ENCODE measurements at places on chromosomes 7 and 10.

DNA sequence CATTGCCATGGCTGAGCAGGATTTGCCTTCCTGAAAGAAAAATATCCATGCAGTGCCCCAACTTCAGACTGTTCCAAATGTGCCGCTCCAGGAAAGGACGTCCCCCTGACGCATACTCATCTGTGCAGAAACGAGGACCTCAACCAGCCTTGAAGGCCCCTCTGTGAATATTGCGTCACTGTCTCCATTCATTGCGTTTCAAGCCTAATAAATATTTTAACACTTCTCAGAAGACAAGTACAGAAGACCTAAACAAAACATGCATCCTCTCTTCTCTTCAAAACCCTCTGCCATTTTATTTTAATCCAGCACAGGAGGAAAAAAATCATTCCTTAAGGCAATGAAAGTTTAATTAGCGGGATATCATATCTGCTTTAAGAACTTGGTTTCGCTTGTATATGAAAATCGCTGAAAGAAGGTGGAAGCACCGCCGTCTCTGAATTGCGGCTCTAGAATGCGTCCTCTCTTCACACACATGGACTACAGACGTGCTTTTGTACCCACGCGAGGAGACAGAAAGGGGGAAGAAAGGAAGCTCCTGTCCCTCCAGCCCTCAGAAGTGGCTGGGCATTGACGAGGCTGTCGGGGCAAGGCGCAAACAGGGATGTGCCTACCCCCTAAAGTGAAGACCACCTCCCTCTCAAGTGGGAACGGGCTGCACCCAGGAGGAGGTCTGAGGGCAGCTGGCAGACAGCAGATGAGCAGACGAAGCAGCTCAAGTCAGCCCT, 36.8 kb downstream of the RGS10 start:
- no peak for DNase-seq

DNA sequence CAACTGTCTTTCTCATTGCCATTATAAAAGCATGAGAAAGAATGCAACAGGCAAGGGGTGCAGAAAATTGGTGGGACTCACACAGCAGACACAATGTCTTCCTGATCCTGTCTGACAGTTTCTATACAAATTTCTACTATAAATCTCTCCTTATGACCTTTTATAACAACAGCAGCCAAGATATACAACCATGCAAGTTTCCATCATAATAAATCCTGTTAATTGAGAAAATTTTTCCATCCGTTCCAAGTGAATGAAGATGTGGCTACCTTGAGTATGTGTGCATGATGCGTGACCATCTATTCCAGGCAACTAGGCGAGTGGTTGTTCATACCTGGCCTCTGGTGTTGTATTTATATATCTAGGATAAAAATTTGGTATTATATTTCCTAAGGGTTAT, 216.7 kb downstream of the BBS9 start:
- DNase-seq = no peak

GRCh38 chr7:94348142-94348541, 46.6 kb upstream of the COL1A2 start:
- DNase-seq = no peak

- no peak for DNase-seq
Measured at GRCh38 chr7:150756858-150757257, 19.6 kb downstream of the GIMAP5 start.

- DNase-seq = peak; percentile 92
Measured at GRCh38 chr7:140176811-140177702, at the start of gene KDM7A. Gene KDM7A, minus strand, starts transcription at chr7:140176983. Its CDS starts 46 bp downstream, at chr7:140176937.

DNA sequence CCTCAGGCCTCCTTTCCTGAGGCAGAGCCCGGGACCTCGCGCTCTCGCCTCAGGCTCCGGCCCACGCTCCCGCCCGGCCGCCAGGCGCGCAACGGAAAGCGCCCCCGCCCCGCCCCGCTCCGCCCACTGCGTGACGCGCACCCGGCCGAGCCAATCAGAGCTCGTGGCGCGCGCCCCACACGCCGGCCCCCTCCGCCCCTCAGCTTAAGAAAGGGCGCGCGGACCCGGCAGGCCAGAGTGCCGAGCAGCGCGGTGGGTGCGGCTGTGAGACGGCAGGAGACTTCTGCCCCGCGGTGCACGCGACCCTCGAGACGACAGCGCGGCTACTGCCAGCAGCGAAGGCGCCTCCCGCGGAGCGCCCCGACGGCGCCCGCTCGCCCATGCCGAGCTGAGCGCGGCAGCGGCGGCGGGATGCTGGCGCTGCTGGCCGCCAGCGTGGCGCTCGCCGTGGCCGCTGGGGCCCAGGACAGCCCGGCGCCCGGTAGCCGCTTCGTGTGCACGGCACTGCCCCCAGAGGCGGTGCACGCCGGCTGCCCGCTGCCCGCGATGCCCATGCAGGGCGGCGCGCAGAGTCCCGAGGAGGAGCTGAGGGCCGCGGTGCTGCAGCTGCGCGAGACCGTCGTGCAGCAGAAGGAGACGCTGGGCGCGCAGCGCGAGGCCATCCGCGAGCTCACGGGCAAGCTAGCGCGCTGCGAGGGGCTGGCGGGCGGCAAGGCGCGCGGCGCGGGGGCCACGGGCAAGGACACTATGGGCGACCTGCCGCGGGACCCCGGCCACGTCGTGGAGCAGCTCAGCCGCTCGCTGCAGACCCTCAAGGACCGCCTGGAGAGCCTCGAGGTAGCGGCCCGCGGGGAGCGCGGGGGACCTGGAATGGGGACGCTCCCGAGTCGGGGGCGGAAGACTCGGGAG, at the start of gene NPTX2:
Gene NPTX2 (plus strand): TSS at position 235 of the 909 bp plus-strand sequence. CDS start 177 bp downstream, at position 412.
- peak; percentile 59 for DNase-seq

DNA sequence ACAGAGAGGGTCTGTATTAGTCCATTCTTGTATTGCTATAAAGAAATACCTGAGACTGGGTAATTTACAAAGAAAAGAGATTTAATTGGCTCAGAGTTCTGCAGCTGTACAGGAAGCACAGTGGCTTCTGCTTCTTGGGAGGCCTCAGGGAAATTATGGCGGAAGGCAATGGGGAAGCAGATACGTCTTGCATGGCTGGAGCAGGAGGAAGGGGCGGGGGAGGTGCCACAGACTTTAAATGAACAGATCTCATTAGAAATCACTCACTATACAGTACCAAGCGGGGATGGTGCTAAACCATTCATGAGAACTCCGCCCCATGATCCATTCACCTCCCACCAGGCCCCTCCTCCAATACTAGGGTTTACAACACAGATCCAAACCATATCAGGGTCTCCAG, 3.7 kb upstream of the CALU start:
- no peak for DNase-seq

- DNase-seq = no peak
Measured at GRCh38 chr7:26698194-26698593, 166.2 kb downstream of the SKAP2 start.

DNA sequence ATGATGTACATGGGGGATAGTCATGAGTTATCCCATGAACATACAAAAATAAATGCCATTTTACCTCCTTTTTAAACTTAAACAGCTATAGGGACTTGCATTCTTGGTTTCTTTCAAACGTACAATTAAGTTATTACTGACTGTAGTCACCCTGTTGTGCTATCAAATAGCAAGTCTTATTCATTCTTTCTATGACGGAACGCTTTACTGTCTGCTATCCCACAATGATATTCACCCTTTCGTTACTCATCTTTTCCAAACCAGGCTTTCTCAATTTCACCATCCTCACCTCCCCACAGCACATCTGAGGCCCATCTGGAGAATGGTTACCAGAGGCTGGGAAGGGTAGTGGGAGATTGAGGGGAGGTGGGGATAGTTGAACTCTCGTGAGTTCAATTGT, 218.8 kb downstream of the PHF14 start:
- DNase-seq = no peak

- no peak for DNase-seq
Measured at GRCh38 chr7:77563275-77563674, 26.2 kb downstream of the PTPN12 start.

DNA sequence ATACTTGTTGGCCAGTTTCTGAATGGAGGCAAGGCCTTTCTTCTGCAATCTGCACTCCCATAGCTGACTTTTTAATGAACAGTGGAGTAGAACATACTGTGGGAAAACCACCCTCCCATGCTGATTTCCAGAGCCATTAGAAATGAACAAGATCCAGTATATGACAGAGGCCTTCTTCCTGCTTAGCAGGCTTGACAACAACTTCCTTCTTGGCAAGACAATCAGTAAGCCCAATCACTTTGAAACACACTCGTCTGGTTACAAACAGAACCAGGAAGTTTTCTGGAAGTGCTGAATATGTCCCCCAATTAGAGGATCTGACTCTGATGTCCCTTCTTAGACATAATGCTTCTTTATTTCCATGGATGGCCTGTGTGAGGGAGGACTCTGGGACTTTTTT, 103.4 kb downstream of the SAMD9 start:
- no peak for DNase-seq

DNA sequence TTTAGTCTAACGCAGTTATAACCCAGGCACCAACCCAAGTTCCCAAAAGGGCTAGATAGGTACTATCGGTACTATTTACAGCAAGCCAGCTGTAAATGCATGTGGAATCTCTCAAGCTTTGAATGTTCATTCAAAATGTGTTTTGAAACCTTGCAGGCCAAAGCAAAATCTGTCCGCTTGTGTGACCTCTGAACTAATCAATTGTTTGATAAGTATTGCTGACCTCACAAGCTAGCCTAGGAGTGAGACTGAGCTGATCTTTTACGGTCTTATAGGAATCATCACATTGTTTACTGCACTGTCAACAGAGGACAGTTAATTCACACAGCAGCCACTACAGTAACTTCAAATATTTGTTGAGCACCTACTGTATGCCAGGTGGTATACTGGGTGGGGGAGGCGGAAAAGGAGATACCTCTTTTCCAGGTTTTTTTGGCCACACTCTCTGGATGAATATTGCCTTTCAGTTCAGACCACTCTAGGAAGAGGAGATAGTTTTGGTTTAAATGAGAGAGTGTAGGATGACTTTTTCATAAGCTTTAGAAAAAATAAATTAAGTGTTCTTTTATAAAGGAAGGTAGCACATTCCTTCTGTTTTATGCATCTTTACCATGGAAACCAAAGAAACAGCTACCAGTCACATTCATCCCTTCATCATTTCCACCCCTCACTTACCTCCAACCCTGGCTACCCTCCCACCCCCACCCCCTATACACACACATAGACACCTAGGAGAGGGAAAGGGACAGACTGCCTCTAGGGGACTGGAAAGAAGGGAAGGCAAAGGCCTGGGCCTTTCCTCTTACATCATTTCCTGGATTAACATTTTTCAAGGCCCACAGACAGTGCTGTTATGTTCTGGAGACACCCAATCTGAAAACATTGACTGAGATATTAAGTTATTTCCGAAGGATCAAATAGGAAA, 2.4 kb downstream of the PAPSS2 start:
- DNase-seq = no peak

- DNase-seq = peak; percentile 16
Measured at GRCh38 chr7:128266883-128267594, 26.0 kb downstream of the LEP start.

- DNase-seq = no peak
Measured at GRCh38 chr10:6195376-6195775, 7.4 kb upstream of the PFKFB3 start.

- no peak for DNase-seq
Measured at GRCh38 chr7:158447506-158448171, 140.0 kb downstream of the PTPRN2 start.

GRCh38 chr10:102226542-102226870, 407 bp downstream of the ELOVL3 start:
- DNase-seq = no peak

DNA sequence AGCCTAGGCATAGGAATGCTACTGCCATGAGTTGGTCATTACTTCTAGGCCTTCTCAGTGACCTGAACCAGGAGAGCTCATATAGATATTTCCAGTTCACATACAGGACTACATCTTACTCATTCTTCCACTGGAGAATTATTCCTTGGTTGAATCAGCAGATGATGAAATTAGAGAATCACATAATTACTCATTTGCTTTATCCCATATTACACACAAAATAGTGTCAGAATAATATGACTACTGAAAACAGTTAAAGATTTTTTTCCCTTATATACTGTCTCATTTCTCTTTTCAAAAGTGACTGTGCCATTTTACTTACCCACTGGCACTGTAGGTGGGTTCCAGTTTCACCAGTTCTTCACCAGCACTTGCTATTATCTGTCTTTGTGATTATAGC, 18.5 kb downstream of the BMS1 start:
- no peak for DNase-seq

GRCh38 chr10:133415752-133416151, 8.7 kb downstream of the SPRN start:
- DNase-seq = peak; percentile 4

GRCh38 chr10:77977934-77978333, 51.4 kb upstream of the DLG5 start:
- DNase-seq = no peak

DNA sequence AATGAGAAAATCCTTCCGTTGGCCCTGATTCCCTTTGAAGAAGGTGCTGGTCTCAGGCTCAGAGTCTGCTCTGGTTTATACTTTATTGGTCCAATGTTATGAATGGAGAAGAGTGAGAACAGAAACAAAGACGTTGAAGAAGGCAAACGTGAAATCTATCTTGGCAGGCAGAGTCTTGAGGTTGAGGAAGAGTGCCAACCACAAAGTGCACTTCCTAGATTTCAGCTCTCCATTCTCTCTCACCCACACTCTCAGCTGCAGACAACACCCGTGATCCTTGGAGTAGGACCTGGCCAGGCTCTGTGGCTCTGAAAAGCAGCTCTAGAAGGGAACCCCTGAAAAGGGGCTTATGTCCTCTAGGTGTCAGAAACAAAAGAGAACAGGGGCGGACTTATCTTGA, 128.9 kb upstream of the PLXNA4 start:
- no peak for DNase-seq

DNA sequence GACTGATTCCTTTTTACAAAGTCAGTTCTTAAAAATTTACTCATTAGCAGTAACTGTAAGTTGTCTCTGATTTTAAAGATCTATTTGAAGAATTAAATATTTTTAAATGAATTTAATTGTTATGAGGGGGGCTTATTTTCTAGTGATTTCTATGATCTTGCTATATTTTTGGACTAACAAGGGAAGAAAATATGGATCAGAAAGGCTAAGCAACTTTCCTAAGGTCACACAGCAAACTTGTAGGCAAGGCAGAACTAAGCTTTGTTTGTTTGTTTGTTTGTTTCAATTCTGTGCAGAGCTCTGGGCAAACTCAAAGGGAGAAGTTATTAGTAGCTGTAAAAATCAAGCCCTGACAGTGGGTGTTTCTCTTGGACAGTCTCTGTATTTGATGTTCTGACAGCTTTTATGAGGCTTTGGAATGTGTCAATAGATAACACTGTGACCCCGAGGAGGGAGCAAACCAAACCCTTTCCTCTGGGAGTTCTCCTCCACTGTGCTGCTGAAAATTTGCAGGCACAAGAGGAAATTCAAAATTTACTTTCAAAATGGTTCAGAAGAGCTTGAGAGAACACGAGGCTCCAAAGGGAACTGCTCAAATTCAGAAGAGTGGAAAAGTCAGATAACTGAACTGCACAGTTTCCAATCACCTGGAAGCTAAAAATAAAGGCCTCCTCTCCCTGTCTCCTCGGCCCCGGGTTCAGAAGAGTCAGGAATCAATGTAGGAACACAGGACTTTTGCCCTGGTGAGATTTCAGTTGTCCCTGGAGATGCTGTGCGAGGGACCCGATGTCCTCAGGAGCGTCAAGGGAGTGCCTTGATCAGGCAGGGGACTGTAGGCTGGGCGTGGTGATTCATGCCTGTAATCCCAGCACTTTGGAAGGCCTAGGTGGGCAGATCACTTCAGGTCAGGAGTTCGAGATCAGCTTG, 325.7 kb downstream of the GATA3 start:
- no peak for DNase-seq

GRCh38 chr7:37205451-37205850, 243.2 kb downstream of the ELMO1 start:
- no peak for DNase-seq

Data from heart right ventricle (tissue), 16 donors.